ENCODE measurements at places on chromosomes 12 and 14.

DNA sequence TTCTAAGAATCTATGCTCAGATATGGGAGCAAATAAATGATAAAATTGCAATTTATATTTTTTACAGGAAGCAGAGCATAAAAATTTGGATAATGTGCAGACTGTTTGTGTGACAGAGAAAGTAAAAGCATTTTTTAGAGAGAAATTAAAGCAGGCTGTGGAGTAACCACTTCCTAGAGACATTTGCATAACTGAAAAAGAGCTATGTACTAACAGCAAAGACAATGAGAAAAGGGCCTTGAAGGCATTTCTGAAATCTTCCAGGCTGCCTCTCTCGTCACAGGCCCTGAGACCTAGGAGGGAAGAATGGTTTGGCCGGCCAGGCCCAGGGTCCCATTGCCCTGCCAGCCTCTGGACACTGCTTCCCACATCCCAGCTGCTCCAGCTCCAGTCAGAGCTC, 247.2 kb downstream of the ALX1 start:
- no peak for DNase-seq

- DNase-seq = no peak
Measured at GRCh38 chr12:25715102-25715501, 162.0 kb upstream of the LMNTD1 start.

DNA sequence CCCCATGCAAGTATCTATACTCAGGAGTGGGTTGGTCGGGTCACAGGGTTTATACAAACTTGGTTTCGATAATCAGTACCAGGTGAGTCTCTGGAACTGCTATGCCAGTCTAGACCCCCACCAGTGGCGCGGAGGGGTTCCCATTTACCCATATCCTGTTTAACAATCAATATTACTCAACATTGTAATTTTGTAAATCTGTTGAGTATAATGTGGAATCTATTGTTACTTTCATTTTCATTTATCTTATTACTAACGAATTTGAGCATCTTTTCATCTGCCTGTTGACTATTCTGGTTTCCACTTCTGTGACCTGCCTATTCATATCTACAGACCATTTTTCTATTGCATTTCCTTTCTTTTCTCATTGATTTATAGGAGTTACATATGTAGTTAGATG, 275.2 kb upstream of the CRY1 start:
- DNase-seq = no peak

- DNase-seq = no peak
Measured at GRCh38 chr12:91885851-91886731, 259.6 kb downstream of the BTG1 start.

DNA sequence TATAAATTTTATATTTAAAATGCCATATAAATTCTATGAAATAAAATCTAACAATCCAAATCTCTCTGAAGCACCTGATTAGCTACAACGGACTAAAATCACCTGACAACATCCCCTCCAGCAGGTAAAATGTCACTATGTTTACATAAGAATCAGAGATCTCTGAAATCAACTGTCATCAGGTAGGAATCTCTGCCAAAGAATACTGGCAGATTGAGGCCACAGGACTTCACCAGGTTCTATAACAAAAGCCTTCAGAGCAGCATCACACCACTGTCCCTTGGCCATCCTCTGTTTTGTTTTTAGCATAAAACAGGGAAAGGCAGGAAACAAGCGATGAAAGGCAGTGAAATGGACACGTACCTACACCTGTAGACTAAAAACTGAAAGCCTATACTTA, 22.1 kb downstream of the FGD6 start:
- DNase-seq = no peak

GRCh38 chr12:113385282-113385882, 18.3 kb downstream of the SDS start:
- no peak for DNase-seq

DNA sequence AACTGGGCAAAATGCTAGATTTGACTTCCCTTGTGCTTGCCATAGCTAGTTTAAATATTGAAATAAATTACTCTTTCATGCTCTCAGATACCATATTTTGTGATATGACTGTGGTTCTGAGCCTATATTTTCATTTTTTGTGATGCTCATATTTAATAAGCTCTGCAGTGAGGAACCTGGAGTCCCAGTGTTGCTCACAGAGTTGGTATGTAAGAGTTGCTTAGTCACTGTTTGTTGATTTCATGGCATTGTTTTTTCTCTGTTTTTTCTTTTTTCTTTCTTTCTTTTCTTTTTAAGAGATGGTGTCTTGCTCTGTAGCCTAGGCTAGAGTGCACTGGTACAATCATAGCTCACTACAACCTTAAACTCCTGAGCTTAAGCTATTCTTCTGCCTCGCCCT, 750.5 kb upstream of the TMEM132C start:
- no peak for DNase-seq

DNA sequence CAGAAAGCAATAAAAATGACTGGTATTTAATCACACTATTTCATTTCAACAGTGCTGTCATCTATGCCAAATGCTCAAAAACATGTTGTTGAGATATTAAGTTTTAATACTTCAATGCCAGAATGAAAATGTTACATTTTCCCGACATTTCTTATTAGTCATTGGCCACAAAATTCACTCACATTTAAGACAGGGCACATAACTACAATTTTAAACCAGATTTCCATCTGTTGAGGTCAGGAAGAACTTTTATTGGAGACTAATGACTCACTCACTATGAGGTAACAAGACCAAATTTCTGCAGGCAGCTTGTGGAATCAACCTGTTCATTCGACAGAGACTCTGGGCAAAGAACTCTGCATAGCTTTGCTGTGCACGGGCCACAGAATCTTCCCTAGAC, 36.8 kb downstream of the PPTC7 start:
- no peak for DNase-seq

DNA sequence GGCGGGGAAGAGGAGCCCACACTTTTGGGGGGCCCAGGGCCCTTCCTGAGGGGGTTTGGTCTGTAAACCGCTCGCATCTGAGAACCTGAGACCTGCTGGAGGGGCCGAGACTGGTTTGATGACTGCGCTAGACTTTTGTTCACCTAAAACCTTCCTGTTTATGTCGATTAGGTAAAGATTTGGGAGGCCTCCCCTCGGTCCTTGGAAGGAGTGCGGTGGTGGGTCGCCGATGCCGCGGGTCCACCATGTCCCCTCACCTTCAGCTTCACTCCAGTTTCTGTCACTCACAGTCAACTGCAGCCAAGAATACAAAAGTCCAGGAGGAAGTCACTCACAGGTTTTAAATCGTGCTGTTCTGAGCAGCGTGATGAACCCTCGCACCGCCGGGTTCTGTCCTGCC, 10.5 kb upstream of the GALNT9 start:
- no peak for DNase-seq

- DNase-seq = no peak
Measured at GRCh38 chr12:93134175-93134890, 205.2 kb upstream of the EEA1 start.
